ENCODE measurements at places on chromosomes 12 and 14.

DNA sequence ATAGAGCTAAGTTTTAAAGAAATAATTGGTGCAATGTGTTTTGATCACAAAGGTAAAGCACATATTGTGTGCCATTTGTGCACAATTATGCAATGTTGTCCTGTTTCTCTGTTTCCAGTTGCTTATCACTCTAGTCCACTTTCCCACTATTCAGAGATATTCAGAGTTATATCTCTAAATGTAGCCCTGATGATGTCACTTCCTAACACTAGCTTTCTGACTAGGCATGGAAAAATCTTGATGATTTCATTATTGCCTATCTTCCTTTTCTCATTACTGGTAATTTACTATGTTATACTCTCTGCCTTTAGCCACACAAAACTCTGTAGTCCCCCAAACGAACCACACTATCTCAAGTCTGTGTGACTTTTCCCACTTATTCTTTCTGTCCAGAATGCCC is 221.2 kb downstream of the TRHDE start:
- no peak for DNase-seq

DNA sequence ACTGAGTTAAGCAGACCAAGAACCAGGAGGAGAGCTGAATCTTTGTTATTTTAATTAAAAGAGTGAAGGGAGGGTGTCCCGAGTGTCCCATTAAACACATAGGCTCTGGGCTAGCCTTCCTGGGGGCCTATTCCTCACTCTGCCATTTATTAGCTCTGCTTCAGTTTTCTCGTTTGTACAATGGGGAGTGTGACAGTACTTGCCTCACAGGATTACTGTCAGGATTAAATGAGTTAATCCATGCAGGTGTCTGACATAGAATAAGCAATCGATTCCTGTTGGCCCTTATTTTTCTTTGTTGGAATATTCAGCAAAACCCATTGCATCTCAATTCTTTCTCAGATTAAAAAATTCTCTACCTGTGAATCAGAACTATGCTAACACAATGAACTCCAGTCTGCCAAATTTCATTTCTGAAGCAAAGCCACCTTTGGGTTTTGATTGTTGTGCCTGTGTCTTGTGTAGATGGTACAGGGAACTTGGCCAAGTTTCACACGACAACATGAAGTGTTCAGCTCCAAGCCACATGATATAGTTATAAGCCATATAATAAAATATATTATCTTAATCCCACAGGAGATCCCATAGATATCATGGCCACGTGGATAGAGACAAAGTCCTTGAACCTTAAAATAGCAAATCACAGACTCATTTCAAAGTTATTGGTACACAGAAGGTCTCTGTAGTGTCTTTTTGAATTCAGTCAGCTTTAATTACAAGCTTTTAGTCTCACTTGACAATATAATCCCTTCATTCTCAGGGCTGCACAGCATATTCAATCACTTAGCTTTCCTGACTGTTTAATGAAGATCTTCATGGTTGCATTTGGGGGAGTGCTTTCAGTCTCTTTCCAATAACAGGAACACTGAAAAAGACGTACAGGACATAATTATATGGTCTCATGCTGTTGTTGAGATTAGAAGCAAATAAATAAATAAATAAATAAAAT is 34.4 kb upstream of the CRY1 start:
- no peak for DNase-seq

GRCh38 chr12:3458041-3458440 is 33.0 kb upstream of the PRMT8 start:
- no peak for DNase-seq

- DNase-seq: peak; percentile 36
Observed at GRCh38 chr12:106249411-106250135, 1.8 kb upstream of the CKAP4 start.

DNA sequence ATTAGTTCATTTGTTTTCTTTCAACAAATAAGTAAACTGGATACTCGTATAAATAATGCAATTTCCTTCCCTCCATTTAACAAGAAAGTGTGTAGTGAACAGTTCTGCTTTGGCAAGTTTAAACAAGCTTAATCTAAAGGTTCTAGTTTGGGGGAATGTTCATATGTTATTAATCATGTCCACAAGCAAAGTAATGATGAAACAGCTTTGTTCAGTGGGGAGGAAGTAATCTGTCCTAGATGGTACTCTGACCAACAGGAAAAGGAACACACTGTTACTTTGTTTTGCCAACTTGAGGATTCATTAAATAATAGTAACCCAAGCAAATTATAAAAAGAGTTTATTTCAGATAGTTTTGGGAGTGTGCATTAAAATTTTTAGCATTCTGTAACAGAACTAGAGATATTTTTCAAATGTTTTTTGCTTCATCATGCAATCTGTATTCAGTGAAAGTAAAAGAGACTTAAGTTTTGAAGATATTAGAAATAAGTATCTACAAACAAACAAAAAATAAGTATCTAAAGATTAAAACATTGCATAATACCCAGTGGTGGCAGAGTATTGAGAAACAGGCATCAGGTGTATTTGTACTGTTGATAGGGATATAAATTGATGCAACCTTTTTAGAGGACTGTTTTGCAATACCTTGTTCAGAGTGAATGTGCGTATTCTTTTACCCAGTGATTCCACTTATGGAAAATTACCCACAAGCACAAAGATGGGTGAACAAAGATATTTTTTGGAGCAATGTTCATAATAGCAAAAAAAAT is 61.1 kb downstream of the RAB35 start:
- no peak for DNase-seq

DNA sequence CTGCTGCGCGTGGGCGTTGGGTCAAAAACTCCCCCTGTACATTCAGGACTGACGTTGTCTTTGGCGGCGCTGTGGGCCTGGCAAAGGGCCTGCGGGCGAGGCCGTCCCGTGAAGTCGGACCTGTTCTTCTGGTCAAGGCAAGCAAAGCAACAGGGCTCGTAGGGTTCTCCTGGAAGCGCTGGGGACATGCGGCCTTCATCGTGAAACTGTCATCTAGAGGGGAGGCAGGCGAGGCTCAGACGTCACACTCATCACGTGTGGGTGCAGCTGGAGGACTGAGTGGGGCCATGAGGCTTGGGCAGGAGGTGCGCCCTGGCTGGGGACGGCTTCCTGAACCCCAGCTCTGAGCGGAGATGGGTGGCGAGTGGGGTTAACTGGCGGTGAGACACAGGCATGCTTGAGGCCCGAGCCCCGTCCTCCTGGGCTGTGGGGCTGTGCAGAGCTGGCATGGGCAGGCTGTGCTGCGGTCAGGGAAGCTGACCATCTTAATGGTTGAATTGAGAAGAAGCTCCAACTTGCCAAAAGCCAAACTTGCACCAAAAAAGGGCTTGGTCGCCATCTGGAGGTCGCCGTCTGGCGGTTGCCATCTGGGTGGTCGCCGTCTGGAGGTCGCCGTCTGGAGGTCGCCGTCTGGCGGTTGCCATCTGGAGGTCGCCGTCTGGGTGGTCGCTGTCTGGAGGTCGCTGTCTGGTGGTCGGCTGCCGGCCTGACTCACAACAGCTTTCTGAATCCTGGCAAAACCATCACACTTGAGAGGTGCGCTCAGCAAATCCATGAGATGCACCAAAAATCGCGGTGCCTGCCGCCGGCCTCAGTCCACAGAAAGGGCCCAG is 66.2 kb downstream of the NOC4L start:
- no peak for DNase-seq

DNA sequence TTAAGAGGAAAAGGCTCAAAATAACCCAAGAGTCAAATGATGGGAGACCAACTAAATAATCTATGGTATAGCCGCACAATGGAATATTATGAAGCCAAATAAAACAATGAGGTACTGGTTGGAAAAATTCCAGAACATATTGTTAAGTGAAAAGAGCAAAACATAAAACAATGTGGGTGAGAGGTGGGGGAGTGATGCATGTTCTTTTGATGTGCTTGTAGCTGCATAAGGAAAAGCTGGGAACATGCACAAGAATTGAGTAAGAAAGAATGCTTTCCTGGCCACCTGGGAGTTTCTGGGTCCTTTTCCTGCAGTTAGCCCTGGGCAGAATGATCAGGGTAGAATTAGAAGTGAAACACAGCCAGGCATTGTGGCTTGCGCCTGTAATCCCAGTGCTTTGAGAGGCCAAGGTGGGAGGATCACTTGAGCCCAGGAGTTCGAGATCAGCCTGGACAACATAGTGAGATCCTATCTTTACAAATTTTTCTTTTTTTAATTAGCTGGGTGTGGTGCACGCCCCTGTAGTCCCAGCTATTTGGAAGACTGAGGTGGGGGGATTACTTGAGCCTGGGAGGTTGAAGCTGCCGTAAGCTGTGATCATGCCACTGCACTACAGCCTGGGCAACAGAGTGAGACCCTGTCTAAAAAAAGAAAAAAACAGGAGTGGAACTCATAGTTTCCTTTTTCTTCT is 7.9 kb downstream of the ABCB9 start:
- no peak for DNase-seq

GRCh38 chr14:104200106-104200505 is 61.7 kb downstream of the KIF26A start:
- DNase-seq: no peak

DNA sequence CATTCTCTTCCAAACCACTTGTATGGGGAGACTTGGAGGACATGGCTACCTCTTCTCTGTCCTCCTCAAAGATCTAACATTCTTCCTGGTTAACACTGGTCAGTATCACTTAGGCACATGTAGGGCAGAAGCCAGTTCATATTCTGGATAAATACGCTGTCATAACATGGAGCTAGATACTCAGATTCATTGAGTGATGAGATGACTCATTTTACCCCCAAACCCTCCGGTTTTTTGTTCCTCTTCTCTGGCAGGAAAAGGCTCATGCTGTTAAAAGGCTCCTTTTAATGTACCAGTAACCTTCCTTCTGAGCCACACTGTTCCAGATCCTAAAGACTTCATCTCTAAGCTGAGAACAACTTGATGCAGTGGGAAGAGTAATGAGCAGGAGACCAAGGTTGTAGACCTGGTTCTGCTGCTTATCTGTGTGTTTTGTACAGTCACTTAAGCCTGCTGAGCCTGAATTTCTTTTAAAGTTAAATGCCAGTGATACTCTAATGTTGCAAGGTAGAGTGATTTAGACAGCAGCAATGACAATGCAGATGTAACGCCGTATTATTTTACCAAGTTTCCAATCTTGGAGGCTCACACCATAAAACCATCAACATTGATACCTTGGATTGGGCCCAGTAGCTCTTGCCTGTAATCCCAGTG is 57.3 kb upstream of the ELK3 start:
- no peak for DNase-seq

DNA sequence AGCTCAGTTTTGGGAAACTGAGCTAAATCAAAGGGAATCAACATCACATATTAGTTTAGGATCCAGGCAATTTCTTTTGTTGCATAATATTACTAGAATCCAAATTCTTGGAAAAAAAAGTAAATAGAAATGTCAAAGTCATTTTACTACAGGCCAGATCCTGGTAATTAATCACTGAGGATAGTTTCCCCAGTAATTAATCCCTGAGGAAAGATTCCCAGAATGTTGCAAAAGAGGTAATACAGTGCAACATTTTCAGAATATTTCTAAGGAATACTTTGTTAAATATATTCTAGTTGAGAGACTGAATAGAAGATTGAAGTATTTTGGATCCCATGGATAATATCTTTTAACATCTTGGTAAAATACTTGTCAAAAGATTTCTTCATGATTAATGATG is 207.0 kb upstream of the GARIN2 start:
- DNase-seq: no peak

Data from CD4-positive, alpha-beta T cell treated with Interleukin-15 for 1 hour (primary cell).